ENCODE measurements at places on chromosomes 6 and 20.

DNA sequence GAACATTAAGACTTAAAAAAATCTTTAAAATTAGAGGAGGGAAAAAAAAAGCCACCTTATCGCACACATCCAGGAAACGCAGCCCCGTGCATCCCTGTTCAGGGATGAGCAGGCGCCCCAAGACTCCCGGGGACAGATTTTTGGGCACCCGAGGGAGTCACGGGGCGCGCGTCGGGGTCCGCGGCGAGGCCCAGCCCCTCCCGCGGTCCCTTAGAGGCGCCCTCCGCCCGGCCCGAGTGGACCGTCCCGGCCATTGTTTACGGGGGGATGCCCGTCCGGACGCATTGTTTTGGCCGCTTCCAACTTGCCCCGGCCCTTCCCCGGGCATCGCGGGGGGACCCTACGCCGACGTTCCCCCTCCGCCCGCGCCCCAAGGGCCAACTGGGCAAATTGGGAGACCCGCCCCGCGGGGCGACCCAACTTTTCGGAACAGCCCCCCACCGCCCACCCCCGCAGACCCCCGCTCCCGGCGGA is 610 bp downstream of the ZNF217 start:
- DNase-seq: no peak

- DNase-seq: no peak
Observed at GRCh38 chr20:52003415-52003814, 188.2 kb downstream of the ZFP64 start.

GRCh38 chr6:83633609-83634008 is 75.3 kb downstream of the SNAP91 start:
- DNase-seq: no peak

- no peak for DNase-seq
Observed at GRCh38 chr20:40571639-40572038, 117.4 kb downstream of the MAFB start.

- no peak for DNase-seq
Observed at GRCh38 chr6:51626391-51626790, 461.0 kb downstream of the PKHD1 start.

GRCh38 chr6:106757267-106757666 is 127.9 kb downstream of the QRSL1 start:
- no peak for DNase-seq

DNA sequence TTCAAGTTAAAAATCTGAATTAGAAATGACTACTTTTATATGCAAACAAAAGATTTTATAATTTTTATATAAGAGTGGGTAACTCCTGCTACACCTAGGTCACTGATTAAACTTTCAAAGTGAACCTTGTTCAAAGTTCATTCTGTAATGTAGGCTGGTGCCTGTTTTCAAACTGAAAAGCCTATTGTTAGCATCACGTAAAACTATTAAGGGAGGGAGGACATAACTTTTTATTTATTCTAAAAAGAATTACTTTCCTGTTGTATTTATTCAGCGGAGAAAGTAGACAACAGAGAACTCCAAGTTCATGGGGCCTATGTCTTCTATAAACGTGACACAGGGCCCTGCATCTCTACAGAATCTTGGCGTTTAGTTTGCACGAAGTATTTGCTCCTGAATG is 27.4 kb downstream of the FERMT1 start:
- no peak for DNase-seq

DNA sequence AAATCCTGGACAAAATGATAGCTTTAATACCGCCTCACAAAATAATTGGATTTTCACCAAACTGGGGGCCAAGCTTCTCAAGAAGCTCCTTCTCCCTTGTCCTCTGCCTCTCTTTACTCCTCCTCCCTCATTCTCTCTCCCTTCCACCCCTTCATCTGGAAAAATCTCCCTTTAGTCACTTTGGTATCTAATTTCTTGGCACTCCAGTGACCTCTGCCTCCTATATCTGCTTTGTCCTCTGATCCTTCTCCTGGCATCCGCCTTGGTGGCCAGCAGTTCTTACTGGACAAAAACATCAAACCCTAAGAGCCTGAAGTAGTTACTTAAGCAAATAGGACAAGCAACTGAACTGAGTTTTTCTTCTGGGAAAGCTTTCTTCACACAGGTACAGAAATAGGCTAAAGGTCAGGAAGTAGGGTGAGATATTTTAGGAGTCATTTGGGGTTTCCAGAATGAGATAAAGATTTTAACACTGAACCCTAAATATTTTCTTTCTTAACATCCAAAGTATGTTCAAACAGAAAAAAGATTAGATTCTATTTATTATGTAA is 220.7 kb downstream of the ARHGAP18 start:
- DNase-seq: no peak

- no peak for DNase-seq
Observed at GRCh38 chr6:85672623-85673022, 29.9 kb upstream of the SYNCRIP start.

DNA sequence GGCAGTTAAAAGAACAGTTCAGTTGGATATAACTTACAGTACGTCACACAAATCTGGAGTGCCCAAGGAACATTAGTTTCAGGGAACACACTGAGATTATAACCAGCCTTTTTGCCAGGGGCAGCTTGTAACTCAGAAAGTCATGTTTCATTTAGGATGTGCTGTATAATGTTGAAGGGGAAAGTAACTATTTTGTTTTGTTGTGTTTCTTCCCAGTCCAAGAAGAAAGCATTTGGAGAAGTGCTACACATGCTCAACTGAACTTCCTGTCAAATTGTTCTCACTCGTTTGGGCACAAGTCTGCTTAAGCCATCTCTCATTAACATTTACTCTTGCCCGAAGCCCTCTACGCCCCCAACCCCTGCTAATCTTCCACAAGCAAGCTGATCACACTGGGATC is 157.9 kb downstream of the BTBD9 start:
- no peak for DNase-seq

- DNase-seq: no peak
Observed at GRCh38 chr6:484746-485145, 93.2 kb downstream of the IRF4 start.

DNA sequence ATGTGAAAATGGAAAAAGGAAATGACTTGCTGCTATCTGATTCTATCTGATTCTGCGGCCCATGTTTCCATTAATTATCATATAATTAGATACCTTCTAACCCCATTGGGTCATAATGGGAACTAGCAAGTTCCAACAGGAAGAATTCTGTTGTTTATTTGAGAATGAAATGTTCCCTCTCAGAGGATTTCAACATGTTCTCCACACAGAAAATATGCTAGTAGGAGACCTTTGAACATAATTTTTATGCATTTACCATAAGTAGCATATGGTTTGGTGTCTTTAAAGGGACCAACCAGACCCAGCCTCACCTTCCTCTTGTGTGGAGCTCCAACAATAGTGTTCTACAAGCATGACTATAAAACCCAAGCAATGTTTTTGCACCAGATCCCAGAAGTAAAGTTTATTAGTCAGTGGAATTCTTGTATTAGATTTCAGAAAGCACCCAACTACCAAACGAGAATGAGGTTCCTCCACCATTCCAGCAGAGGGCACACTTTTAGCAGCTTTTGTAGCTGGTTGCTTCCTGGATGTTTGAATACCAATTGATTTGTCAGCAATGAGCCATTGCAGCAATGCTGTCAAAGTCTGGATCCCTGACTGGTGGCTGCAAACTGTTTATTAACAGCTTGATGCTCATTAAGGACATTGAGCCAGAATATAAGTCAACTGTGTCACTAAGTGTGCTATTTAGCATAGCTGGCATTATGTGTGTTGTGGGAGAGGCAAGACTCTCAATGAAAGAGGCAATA is 143.6 kb upstream of the GJE1 start:
- no peak for DNase-seq

GRCh38 chr20:22985239-22985778 is 49.8 kb upstream of the SSTR4 start:
- DNase-seq: no peak

DNA sequence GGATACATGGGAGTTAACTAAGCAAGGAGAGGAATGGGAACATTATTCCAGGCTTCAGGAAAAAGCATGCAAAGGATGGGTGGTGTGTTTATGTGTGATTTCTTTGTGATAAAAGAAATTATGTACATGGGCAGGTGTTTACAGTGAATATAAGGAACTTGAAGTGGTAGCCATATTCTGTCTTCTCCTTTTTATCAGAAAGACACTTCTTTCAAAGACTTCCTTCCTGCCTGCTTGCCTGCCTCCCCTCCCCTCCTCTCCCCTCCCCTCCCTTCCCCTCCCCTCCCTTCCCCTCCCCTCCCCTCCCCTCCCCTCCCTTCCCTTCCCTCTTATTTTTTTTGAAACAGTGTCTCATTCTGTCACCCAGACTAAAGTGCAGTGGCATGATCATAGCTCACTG is 14.4 kb downstream of the CYB5R4 start:
- DNase-seq: no peak

- DNase-seq: no peak
Observed at GRCh38 chr6:157429248-157429647, 48.3 kb downstream of the ZDHHC14 start.

DNA sequence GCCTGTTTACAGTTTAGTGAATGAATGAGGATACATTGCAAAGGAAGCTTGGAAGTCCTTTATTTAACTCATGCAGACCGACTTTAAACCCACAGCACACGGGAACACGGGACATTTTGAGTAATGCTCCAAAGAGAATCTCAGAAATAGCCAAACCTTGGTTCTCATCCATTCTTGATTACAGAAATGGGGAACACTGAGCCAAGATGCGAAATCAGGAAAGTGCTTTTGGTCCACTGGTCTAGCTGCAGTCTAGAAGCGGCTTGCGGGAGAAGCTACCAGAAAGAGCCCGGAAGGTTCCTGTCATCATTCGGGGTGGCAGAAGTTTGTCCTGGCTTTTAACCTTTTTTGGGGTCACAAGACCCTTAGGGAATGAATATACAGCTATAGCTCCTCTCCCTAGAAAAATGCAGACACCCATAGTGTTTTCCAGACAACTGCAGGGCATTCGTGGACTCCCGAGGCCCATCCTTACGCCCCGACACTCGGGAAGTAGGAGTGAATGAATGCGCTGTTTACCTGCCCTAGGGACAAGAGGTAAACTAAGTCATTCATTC is 475 bp upstream of the TMEM181 start:
- no peak for DNase-seq

GRCh38 chr6:147595961-147596360 is 87.5 kb downstream of the SAMD5 start:
- DNase-seq: no peak

DNA sequence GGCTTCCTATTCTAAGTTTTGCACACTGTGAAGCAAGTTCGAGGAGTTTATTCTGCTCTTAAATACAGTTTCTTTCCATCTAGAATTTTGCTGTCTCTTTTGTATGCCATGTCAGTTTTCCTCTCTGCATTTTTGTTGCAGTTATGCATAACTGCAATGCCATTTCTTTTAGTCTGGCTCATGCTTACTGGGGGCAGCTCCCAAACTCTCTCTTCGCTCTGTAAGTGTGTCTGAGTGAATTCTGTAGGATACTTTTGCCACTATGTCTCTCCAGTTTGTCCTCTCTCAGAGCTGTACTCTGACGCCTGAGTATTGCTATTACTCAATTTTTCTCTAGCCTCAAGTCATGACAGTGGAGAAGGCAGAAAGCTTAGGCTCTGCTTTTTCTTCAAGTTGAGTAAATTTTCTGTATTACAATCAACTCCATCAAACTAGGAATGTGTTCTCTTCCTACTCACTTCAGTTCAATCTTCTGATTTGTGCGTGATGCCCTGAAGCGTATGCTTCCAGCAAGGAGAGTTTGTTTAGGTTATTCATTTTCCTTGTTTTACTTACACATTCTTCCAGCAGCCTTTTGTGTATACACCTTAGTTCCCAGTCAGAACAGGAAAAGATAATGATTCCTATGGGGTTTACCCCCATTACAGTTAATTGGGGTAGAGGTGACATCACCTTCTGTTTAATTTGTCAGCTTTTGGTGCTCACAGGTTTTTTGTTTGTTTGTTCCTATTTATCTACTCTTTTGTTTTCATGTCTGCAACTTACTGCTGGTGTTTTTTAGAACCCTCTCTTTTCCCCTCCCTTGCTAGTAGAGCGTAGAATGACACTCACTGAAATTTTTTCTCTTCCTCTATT is 430.9 kb downstream of the BCKDHB start:
- DNase-seq: no peak

DNA sequence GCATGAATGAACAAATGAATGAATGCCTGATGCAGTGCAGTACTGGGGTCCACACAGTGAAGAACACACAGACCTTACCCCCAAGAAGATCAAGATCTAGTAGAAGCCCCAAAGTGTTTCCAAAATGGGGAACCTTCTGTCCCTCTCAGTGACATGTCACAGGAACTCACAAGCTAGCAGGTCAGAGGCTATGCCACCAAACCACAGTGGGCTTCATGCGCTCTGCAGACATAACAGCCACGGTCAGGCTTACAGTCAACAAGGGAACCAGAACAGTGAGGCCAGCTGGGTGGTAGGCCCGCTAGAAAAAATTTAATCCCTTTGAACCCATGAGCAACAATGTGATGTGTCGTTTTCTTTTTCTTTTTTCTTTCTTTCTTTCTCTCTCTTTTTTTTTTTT is 20.2 kb upstream of the ARFGEF2 start:
- DNase-seq: no peak

DNA sequence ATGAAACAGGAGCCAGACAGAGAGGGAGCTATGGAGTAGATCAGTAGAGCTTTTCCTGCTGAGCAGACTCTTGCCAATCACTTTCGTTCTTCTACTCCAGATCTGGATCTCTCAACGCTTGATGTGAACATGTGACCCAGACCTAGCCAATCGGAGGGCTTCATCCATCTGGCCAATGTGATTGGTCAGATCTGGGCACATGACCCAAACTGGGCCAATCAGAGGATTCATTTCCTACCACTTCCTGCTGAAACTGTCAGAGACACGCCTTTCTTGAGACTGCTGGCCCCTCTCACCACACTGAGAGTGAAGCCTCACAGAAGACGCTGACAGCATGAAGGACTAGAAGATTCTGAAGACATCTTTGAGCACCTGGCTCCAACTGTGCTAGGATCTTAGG is 44.2 kb upstream of the ZMYND8 start:
- DNase-seq: no peak
